ENCODE measurements at places on chromosomes 4 and X. TPM values are rescaled to one million over a fixed set of nuclear protein-coding genes. Genes with fewer than 3 reads are reported as not detected.
A peak's percentile ranks its signal among the peaks of the same experiment; 100 is the strongest.

DNA sequence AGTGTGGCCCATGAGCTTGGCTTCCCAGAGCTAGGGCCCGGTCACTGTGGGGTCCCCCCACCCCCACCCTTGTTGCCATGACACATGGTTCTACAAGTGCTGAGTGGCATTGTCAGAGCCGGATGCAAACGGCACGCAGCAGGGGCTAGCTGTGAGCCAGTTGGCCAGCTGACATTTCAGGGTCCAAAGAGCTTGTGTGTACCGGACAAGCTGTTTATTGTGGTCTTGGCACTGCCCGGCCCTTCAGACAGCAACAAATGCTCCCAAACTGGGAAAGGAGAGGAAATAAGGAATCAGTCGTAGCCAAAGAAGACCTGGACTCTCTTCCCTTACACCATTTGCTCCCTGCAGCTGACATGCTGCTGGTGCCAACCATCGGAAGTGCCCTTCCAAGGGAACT, 36.8 kb downstream of the TSC22D3 start:
- no peak for DNase-seq

- no peak for DNase-seq
Measured at GRCh38 chr4:41218703-41219102, 4.4 kb upstream of the APBB2 start.

- DNase-seq = peak; percentile 22
Measured at GRCh38 chr4:6221851-6222760, 21.8 kb upstream of the JAKMIP1 start.

NDST4 gene
- total RNA-seq = not detected

PDLIM3 gene
- total RNA-seq = 30.8 TPM

DAPP1 gene
- 2.0 TPM for total RNA-seq

HTRA3 gene
- 2.5 TPM for total RNA-seq

All from left colon (tissue), 2 donors.